ENCODE measurements at places on chromosomes 6 and 20. TPM values are rescaled to one million over a fixed set of nuclear protein-coding genes. Genes with fewer than 3 reads are reported as not detected.

GRCh38 chr6:50305660-50306059 is 255.9 kb upstream of the DEFB112 start:
- no peak for DNase-seq

- DNase-seq = no peak
Measured at GRCh38 chr6:111800821-111801220, 72.4 kb downstream of the FYN start.

DNA sequence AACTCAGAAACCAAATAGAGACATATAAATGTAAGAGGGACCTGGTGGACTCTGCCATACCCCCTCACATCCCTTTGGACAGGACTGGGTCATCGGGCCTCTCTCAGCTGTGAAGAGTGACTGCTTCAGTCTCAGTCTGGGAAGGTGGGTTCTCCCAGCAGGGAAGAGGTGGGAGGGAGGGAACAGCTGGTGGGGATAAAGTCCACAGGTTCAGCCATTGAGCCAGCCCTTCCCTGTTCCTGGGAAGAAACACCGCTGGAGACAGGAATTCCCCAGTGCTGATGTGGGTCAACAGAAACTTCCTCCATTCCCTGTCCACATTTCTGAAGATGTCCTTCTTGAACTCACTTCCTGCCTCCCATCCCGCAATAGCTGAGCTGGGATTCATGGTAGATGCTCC is 209.2 kb upstream of the PMEPA1 start:
- DNase-seq = no peak

GRCh38 chr6:115890238-115890637 is 170.5 kb downstream of the FRK start:
- no peak for DNase-seq

- no peak for DNase-seq
Measured at GRCh38 chr6:610882-611281, 46.0 kb downstream of the HUS1B start.

GRCh38 chr20:10660661-10661060 is 13.1 kb downstream of the JAG1 start:
- no peak for DNase-seq

DNA sequence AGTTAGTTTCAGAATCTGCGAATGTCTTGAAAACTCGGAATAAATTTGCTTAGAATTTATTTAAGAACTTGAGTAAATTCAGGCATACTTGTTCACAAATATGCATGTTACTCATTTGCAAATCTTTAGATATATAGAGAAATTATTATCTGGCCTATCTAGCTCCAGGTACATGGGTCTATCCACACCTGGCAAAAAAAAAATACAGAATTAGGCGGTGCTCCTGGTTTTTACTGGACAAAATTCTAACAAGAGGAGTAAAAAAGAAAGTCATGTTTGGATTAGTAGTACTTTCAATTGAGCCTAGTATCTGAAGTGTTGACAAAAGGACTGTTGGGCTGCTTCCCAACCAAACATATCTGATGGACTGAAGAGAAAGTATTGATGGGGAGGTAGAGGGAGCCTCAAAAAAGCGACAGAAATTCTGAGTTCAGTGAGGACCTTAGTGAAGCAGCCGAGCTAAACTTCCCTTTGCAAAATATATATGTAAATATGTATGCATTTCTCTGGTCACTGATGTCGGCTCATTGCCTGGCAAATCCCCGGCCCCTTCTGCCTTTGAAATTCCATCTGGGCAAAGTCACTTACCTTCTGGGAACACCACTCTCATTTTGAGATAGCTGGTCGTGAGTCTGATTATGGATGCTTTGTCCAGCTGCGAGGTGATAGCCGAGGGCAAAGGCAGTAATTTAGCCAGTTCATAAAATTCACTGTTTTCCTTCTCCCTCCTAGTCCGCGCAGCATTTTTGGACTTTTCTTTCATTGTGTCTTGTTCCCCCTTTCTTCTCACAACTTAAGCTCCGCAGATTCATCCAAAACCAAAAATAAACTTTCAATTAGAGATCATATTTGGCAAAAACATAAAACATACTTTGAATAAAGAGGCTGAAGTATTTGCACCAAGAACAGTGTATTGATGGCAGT is 1.8 kb downstream of the SIM1 start:
- no peak for DNase-seq

- no peak for DNase-seq
Measured at GRCh38 chr6:105836889-105837288, 249.2 kb upstream of the PRDM1 start.

GRCh38 chr6:2480267-2480966 is 235.0 kb upstream of the GMDS start:
- no peak for DNase-seq

DNA sequence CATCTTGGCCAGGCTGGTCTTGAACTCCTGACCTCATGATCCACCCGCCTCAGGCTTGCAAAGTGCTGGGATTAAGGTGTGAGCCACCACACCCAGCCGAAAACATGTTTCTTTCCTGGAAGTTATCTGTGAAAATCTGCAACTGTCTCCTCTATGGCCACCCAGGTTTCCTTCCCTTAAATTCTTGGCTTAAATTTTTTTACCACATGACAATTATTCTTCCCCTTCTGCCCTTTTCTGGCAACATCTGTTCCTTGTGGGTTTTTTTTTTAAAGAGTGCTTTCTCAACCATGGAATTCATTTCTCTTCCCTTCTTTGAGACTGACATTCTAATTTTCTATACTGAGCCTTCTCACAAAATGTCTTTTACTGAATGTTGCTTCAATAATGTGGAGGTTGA is 59.6 kb downstream of the DOK5 start:
- no peak for DNase-seq

DNA sequence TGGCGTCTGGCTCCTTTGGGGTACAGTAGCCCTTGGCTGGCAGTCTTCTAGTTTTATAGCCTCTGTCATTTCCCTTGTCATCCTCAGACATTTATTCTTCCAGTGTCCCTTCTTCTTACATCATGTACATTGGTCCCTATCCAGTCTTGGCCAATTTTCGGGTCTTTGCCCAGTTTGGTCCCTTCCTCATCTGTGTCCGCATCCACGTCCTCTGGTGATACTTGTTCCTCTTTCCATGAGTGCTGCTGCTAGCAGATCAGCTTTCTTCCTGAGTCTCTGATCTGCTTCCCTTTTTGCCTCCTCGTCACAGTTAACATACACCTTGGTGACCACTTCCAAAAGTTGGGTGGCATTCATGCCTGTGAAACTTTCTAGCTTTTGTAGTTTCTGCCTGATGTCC is 86.2 kb upstream of the GPR6 start:
- DNase-seq = no peak

DNA sequence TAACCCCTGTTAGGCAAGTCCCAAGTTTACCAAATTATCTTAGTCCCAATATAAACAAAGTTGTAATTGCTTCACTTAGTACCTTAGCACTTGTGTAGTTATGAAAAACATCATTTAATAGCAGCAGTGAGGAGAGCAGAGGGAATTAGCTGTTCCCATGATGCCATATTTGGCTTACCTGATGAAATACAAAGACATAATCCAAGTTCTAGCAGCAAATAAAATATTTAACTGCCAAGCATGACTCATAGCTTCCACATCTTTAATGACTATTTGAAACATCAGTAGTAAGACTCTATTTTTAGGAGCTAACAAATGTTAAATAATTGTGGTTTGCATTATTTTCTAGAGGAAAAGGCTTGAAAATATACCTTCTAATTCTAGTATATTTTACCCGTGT is 94.0 kb upstream of the MCHR2 start:
- DNase-seq = no peak

DNA sequence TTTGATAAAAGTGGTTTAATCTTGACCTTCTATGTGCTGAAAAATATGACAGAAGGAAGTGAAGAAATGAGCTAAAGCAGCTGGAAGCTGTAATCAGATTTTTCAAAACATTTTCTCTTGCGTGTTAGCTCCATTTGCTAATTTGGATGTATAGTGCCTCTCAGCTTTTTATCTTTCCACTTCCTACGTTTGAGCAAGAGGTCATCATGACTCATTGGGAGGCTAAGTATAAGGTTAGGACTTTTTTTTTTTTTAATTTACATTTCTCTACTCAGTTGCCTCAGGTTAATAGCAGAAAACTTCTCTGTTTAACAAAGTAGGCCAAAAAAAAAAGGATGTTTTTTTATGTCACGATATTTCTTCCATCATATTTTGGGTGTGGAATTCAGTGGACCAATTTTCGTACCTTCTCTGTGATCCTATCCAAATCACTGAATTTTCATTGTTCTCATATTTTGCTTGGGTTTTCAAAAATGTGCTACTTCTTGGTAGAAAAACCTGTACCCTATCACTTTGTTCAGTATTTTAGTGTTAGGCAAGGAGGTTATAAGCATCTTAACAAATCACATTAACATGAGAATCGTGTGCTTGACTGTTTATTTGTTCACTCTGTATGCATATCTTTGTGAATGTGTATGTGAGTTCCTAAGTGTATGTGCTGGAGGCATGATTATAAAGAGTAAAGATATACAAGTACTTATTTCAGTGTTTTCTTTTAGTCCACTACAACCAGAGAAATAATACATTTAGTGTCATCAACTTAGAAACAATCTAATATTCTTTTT is 1028.3 kb upstream of the EYS start:
- DNase-seq = no peak

NFYA gene
- 32.4 TPM for total RNA-seq

PXT1 gene
- 0.25 TPM for total RNA-seq

NKX2-4 gene
- total RNA-seq = not detected

E2F1 gene
- 64.5 TPM for total RNA-seq

GFRAL gene
- total RNA-seq = not detected

CRISP2 gene
- not detected for total RNA-seq

NINL gene
- total RNA-seq = 5.2 TPM
